ENCODE measurements at places on chromosomes 2 and 18.

DNA sequence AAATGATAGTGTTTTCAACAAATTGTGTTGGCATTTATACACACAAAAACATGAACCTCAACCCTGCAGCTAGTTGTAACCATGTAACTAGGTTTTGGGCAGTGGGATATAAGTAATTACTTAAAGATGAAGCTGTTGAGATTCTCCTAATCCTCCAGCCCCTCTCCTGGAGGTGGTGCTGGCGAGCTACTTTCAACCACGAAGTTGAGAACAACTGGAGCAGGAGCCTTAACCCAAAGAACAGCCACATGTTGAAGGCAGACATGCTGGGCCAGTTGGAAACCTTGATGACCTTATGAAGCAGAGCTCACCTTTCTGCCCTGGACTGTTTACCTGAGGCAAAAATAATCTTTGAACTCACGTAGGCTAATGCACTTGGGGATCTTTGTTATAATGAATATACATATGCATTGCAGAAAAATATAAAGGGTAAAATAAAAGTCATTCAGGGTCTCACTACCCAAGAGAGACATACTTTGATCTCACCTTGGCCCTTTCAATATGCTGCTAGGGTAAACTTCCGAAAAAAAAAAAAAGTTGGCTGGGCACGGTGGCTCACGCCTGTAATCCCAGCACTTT is 89.6 kb upstream of the NPAS2 start:
- DNase-seq, result peak; percentile 20

- DNase-seq, result no peak
Measured at GRCh38 chr2:228131833-228132232, 49.7 kb downstream of the SPHKAP start.

- DNase-seq, result no peak
Measured at GRCh38 chr2:148907085-148907785, 32.2 kb downstream of the KIF5C start.

- DNase-seq, result no peak
Measured at GRCh38 chr2:40187054-40187453, 264.8 kb downstream of the SLC8A1 start.

- no peak for DNase-seq
Measured at GRCh38 chr18:41814651-41815050, 140.4 kb upstream of the PIK3C3 start.

GRCh38 chr2:101340141-101340551 is 31.6 kb upstream of the RNF149 start:
- DNase-seq, result no peak
